ENCODE measurements at places on chromosomes 7 and 10. TPM values are rescaled to one million over a fixed set of nuclear protein-coding genes. Genes with fewer than 3 reads are reported as not detected.

The CTAGE8 gene
- 1.5 TPM for total RNA-seq

DNA sequence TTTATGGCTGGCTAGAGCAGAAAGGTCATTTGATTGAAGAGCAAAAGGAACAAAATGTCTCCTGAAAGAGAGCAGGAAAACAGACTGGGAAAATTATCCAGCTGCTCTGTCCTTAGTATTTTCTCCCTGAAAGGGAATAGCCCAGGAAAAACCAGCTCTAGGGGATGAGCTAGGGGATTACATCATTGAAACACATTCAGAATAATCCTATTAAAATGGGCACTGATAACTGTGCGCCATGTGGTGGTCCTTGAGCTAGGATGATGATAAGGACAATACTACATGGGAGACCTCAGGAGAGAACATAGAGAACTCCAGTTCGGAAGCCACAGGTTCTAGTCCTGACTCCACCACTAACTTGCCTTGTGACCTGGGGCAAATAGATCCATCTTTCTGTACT is 873.8 kb downstream of the TYW1 start:
- DNase-seq: no peak

- DNase-seq: no peak
These were observed 119.3 kb upstream of the PTN start for GRCh38 chr7:137462847-137463246.

- DNase-seq: no peak
These were observed at the start of gene SLC18A2 for GRCh38 chr10:117240621-117241529. Gene SLC18A2, plus strand, starts transcription at chr10:117241114. Its CDS starts 580 bp downstream, at chr10:117241694.

GRCh38 chr7:138116141-138116540 is 39.9 kb downstream of the AKR1D1 start:
- no peak for DNase-seq

DNA sequence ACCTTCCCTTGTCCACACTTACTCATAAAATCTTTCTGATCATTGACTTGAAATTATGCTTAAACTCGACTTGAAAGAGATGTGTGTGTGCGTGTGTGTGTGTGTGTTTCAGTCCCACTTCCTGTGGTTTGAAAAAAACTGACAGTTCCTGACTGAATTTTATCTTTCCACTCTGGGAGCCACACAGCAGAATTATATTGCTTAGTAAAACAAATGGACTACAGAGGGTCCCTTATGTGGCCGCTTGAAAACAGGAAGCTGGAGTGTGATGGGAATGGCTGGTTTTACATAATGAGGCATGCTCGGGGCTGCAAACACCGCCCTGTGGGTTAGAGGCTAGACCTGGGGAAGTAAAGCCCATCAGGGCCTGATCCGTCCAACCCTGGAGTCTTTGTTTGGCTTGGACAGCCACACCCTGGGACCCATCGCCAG is 54.8 kb downstream of the LYZL1 start:
- no peak for DNase-seq

DNA sequence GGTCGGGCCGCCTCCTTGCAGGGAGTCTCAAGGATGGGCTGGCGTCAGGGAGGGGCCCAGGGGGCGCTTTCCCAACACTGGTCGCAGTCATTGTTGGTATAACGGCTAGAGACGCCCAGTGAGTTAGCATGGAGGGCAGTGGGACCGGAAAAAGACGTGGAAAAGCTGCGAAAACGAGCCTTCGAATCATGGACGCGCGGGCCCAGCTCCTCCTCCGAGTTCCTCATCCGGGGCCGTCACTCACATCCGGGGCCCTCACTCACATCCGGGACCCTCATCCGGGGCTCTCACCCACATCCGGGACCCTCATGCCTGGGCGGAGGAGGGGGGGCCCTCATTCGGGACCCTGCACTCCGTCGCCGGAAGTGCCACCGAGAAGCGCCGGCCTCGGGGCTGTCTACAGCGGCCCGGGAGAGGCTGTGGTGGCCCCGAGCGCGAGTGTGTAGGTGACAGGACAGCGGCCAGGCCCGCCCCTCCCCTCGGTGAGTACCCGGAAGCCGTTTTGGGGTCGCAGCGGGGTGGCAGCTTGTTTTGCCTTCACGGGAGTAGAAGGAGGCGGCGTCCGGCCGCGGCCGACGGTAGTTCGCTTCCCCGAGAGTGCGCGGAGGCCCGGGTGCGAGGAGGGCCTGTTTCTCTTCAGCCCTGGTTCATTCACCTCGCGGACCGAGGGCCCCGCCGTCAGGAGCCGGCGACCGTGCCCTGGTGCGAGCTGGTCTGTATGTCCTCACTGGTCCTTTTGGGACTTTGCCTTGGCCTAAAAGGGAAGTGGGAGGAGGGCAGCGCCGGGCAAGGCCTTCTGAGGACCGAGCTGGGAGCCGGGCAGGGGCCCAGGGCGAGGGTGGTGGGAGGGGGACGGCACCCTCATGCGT is at the start of gene ZNF655:
Gene ZNF655 (plus strand): TSS at position 337 of the 869 bp plus-strand sequence. CDS start 1,918 bp downstream, outside the sequence.
- DNase-seq: peak; percentile 87

GRCh38 chr7:90236721-90237289 is 8.2 kb upstream of the CFAP69 start:
- no peak for DNase-seq

DNA sequence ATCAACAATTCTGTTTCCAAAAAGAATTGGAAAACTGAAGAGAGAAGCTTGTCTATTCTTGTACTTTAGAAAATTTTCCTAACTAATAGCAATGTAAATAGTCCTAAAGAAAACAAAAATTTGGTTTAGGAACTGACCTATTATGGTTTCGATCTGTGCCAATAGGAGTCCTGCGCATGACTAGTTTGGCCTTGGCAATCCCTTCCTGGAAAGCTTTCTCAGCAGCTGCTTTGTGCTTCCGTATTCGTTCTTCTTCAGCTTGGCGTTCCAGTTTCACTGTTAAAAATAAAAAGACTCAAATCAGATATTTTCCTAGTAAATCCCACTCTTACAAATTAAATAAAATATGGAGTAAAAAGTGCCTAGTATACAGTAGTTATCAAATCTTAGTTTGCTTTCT is 36.6 kb downstream of the FZD9 start:
- no peak for DNase-seq
